ENCODE measurements at places on chromosomes 13 and 19.

GRCh38 chr19:6668691-6669090, 1.3 kb downstream of the TNFSF14 start:
- no peak for DNase-seq

DNA sequence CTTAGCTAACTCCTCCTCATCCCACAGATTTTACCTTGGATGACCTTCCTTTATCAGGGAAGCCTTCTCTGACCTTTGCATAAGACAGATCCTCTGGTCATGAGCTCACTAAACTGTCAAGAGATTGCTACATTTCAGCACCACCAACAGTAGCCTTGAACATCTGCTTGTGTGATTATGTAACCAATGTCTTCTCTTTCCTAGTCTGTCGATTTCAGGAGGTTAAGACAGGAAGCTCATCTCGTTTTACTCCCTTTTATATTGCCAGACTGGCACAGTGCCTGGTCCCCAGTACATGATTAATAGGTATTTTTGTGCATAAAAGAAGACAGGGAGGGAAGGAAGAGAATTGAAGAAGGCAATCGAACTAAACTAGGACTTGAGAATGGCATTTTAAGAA, 1697.7 kb downstream of the EFNB2 start:
- DNase-seq, result no peak

GRCh38 chr13:20815464-20815863, 41.7 kb upstream of the EEF1AKMT1 start:
- DNase-seq, result no peak

DNA sequence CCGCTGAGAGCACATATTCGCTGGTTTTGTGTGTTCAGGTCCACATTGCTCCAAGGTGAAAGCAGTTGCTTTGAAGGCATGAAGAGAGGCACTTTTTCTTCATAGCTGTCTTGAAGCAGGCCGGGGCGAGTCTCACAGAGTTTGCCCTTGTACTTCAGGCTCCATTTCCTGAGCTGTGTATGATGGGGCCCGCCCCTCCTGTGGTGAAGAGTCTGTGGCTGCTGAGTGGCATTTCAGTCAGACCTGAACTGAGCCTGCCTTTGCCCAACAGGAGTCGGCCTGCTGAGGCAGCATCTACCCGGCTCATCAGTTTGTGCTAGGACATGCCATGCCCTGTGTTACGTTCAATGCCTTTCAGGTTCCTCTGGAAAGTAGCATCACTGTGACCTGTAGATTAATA, 44.4 kb upstream of the C1QTNF9 start:
- no peak for DNase-seq

All from retinal pigment epithelial cell (primary cell).